8988T (cell line): ENCODE measurements at places on chromosomes 6 and 20.

DNA sequence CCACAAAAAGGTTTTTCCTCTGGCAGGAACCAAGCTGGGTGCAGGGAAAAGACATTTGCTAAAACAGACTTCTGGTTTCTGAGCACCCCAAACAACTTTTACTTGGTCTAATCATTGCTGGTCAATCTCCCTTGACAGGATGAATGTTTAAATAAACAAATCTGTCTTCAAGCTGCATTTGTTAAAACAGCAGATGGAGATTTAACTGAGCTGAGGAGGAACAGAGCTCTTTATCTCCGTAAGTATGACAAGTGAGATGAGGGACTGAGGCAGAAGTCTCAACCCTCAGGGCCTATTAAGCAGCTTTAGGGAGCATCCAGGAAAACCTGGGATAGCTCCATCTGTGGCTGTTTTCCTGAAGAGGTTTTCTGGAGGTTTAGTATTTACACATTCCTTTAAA lies 40.6 kb downstream of the NINL start:
- DNase-seq = no peak

GRCh38 chr6:34110610-34111009 lies 35.3 kb downstream of the GRM4 start:
- no peak for DNase-seq

DNA sequence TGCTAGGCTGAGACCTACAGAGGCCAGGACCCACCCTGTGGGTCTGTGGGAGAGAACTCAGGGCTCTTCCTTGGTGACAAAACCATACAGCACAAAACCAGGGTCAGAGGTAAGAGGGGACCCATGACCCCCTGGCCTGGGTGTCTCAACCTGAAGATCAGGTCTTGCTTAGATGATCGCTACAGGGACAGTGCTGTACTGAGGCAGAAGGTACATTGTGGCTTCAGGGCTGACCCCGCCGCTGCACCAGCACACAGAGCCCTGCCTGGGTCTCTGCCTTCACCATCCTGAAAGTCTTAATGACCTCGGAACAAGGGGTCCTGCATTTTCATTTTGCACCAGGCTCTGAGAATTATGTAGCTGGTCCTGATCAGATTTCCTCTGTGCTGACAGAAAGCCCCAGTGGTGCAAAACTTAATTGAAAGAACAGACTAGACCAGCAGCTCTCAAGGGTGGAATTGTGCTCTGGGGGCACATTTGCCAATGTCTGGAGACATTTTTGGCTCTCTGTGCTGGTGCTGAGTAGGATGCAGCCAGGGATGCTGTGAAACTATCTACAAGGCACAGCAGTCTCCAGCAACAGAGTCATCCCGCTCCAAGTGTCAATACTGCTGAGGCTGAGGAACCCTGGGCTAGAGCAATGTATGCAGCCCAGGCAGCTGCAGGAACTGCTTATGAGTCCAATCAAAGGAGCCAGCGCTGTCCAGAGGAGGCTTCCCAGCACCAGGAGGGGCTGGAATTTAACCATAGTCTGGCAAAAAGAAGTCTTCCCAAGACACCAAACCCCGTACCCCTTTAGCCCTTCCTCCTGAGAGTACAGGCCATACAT lies 254.9 kb downstream of the ERMARD start:
- no peak for DNase-seq

DNA sequence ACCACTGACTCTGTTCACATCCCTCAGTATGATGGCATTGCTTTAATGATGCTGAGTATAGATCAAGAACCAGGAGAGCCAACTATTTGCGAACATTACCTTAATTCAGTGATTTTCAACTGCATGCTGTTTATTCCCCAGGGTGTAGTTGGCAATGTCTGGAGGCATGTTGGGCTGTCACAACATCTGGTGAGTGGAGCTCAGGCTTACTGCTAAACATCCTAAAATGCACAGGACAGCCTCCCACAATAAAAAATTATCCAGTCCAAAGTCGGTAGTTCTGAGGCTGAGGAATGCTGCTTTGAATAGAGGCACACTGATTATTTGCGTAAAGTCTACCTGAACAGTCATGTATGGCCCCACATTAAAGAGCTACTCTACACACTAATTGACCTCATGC lies 94.8 kb upstream of the OPRM1 start:
- DNase-seq = no peak

DNA sequence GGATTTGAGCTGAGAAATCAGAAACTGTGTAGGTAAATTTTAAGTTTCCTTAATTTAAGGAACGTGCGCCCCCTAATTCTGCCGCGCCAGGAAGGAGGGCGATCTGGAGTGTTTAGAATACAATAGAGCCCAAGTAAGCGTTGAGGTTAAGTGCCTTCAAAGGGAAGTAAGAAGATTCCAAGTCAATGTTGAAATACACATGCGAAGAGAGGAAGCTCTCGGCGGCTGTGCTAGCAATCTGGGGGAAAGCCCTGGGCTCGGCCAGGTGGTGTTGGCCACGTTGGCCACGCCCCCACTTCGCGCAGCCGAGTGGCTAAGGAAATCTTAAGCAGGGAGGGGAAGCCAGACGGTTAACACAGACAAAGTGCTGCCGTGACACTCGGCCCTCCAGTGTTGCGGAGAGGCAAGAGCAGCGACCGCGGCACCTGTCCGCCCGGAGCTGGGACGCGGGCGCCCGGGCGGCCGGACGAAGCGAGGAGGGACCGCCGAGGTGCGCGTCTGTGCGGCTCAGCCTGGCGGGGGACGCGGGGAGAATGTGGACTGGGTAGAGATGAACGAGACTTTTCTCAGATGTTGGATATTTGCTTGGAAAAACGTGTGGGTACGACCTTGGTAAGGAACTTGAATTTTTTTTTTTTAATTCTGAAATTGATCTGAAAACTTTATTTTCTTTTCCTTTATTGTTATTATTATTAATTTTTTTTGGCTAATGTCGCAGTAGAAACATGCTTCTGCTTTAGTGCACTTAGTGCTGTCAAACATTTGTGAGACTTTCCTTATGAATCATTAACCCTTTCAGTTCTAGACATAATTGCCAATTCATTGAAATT lies at the start of gene PRDM1:
Gene PRDM1, plus strand, starts transcription at position 353 of the 830 bp plus-strand sequence. Its CDS starts 218 bp downstream, at position 571.
- peak; percentile 60 for DNase-seq

GRCh38 chr6:7526755-7527154 lies 14.7 kb upstream of the DSP start:
- no peak for DNase-seq

- DNase-seq = peak; percentile 88
Observed at GRCh38 chr6:159104163-159104925, 59.6 kb upstream of the TAGAP start.

DNA sequence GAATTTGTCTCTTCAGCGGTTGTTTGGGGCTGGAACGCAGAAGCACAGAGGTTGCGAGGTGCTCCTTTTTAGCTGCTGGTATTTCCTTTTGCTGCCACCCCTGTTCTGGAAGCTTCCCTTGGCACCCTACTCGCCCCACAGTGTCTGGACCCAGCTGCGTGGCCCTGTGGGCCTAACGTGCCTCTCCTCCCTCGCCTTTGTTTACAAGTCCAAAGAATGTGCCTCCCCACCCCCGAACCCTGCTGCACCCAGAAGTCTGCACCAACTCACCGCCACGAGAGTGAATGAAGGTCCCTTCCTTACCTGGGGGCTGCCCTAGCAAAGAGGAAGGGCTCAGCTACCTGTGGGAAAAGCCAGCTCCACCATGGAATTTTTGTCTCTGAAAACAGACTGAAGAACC lies 139.7 kb upstream of the RPS6KA2 start:
- DNase-seq = no peak

DNA sequence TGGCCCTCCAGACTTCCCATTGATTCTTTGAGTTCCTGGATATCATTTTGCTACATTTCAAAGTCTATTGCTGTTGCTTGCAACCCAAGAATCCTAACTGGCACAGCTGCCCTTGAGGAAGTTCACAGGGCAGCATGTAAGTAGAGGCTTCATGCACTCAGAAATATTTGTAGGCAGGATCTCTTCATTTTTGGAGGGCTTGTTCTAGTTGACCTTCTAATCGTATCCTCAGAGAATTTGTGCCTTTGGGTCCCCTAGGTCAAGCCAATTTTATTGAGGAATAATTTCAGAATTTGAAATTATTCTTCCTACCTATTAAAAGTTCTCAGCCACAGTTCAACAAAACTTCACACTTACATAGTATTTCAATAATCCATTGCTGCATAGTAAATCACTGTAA lies 5.6 kb upstream of the NCOA3 start:
- DNase-seq = no peak

- no peak for DNase-seq
Observed at GRCh38 chr6:88722686-88723085, 240.7 kb downstream of the RNGTT start.

DNA sequence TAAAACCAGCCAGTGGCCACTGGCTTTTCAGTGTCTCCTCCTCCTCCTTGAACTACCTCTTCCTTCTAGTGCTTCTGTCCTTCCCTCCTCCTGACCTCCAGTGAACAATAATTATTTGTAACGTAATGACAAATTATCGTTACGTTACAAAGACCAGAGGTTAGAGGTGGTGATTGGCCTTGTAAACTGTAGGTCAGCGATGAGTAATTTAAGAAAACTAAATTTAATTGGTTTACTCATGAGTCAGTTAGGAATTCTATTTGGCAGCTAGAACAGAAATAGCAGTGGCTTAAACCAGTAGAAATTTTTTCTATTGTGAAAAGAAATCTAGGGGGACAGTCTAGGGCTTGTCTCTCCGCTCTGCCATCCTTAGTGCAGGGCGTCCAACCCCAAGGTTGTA lies 38.8 kb downstream of the PPARD start:
- DNase-seq = no peak

GRCh38 chr6:30122515-30122914 lies 9.6 kb upstream of the TRIM31 start:
- no peak for DNase-seq

- DNase-seq = no peak
Observed at GRCh38 chr20:10714236-10714975, 40.6 kb upstream of the JAG1 start.

- DNase-seq = no peak
Observed at GRCh38 chr6:8468552-8469356, 33.4 kb upstream of the SLC35B3 start.

GRCh38 chr6:4413073-4413472 lies 277.7 kb upstream of the ECI2 start:
- DNase-seq = no peak

DNA sequence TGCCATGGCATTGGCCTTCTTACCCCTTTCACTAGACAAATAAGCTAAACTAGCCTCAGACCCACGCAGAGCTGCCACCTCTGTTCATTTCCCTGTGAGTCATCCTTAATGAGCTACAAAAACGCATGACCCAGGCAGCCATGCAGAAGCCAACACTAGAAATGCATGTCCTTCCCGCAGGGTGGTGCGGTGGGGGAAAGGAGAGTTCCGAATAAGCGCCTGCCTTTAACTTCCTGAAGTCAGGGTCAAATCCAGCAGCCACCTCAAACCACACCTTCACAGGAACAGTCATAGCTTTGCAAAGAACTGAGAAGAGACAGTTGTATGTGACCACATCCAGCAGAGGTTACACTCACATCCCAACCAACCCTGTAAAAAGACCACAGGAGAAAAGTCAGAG lies 40.4 kb downstream of the IRF4 start:
- DNase-seq = no peak

- DNase-seq = no peak
Observed at GRCh38 chr6:63724721-63725120, 89.1 kb downstream of the PHF3 start.

DNA sequence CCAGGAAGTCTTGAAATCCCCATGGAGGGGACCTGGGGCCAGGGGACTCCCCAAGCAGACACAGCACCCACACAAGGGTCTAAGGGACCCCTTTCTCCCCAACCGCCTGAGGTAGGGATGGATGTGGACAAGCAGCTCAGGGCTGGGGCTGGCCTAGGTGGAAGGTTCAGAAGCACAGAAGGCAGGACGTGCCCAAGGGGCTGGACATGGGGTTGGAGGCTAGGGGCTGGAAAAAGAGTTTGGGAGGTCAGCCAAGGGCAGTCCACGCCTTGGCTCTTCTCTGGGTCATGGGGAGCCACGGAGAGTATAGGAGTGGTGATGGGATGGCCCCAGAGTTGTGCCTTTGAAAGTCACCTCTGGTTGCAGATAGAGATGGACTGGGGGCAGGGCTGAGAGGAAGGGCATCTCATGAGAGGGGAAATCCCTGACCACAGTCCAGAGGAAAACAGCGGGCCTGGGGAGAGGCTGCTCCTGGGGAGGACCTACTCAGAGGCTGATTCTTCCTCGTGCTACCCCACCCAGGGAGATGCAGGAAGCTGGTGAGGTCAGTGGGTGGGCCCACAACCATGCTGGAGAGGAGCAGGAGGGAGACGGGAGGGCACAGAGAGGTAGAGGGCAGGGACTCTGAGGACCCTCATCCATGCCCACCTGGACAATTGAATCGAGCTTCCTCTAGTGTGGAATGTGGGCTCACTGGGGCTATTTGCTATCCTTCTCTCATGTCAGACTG lies 2.5 kb upstream of the HSPA12B start:
- peak; percentile 13 for DNase-seq

GRCh38 chr6:25564943-25565342 lies 87.1 kb upstream of the SCGN start:
- DNase-seq = no peak

GRCh38 chr20:32397567-32398084 lies 39.5 kb downstream of the ASXL1 start:
- DNase-seq = no peak

GRCh38 chr6:156862711-156863110 lies 85.5 kb downstream of the ARID1B start:
- no peak for DNase-seq

DNA sequence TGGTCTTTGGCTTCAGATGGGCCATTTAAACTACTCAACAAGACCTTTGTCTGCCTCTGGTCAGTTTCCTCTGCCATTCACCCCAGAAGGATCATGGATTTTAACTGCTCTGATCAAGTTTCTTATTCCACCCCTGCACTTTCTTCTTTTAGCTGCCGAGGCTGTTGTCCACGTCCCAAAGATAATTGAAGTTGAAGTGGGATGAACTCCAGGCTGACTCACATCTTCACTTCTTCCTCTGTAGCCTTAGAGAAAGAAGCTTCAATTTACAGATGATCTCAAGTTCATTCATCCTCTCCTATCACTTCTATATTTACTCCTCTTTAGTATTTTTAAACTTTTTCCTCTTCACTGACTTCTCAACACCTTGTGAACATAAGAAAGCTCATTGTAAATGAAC lies 651.6 kb downstream of the UTRN start:
- no peak for DNase-seq

DNA sequence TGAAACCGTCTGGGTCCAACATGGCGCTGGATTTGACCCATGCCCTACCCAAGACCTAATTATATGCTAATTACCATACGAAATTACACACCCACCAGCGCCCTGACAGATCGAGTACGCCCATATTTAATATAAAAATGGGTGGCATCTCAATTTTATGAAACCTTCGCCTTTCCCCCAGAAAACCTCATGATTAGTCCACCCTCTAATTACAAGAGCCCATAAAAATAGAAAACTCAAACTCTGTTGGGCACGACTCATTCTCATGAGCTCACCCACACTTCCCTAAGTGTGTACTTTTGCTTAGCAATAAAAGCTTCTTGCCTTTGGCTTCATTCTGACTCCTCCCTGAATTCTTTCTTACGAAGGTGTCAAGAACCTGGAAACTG lies 136.4 kb downstream of the OR2B2 start:
- DNase-seq = no peak

DNA sequence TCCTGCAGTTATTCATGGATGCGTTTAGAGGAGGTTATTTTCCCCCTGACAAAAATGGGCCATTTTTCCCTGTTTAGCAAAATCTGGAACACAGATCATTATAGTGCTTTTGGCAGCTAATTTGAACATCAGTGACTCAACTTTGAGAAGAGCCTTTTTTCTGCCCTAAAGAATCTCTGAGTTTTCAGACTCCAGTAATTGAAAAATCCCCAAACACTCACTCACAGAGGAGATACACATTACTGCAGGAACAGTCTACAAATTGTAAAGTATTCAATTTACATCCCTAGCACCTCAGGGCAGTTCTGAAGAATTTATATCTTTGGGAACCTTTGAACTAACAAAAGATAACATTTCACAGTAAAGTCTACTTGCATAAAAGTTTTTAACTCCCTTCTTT lies 966.6 kb upstream of the SLC35B3 start:
- no peak for DNase-seq
